T-cell (primary cell): ENCODE measurements at places on chromosomes 7 and 10.

DNA sequence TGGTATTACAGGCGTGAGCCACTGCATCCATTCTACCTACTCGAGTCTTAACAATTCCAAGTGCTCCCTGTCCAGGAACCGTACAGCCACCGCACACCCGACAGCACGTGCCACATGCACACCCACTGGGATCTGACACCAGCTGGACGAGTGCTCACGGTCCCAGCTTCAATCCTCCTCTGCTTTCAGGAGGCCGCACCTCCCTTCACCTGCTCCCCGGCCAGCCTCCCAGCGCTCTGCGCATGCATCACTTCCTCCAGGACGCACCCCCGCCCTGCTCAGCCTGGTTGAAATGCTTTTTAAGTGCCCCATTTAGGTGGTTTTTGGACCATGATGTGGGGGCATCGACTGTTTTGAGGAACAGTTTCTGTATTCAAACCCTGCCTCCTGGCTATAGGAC is 47.3 kb upstream of the TMEM213 start:
- no peak for DNase-seq

GRCh38 chr10:44995914-44996669 is 4.6 kb upstream of the ZNF22 start:
- no peak for DNase-seq

DNA sequence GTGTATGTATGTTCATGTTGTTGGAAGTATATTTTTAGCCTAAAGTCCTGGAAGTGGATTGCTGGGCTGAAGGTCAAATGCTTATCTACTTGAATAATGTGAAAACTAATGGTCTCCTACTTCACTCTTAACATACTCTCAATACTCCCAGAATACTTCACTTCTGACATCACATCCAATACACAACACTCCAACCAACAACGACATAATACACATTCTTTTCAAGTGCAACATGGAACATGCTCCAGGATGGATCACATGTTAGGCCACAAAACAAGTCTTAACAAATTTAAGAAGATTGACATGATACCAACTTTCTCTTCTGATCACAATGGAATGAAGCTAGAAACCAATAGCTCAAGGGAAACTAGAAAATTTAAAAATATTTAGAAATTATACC is 126.9 kb upstream of the ADCY1 start:
- no peak for DNase-seq

DNA sequence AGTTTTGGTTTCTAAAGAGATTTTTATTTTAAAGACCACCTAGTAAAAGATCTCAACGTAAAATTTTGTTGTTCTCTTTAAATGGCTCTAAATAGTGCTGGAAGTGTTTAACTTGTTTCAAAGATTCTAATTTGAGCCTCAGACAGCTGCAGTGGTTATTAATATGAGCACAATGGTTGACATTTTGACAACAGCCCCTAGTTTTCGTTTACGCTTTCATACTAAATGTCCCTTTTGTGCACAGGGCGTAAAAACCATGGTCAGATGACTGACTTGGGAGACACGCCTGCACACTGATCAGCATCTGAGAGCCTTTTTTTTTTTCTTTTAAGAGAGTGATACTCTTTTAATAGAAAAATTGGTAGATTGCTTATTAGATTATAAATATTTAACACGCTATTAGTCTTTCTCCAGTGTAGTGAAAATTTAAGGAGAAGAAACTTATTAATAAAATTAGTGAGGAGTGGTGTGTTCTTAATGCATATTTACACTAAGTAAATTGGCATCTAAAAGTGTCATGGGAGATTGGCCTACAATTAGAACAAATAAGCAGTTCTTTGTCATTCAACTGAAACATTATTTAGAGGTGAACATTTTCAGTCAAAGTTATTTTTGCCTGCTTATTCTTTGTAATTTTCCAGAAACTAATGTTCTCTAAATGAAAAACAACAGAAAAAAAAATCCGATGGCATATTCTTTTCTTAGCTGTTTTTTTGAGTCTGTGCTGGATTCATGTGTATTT is 182.8 kb upstream of the PHYHIPL start:
- DNase-seq = no peak

GRCh38 chr7:13727279-13727678 is 262.2 kb downstream of the ETV1 start:
- no peak for DNase-seq
